Stimulated activated CD4-positive, alpha-beta T cell treated with anti-CD3 and anti-CD28 coated beads, Interleukin-2, amount 100 ng/mL, for 48 hours (primary cell): ENCODE measurements at places on chromosomes 5 and 9.

DNA sequence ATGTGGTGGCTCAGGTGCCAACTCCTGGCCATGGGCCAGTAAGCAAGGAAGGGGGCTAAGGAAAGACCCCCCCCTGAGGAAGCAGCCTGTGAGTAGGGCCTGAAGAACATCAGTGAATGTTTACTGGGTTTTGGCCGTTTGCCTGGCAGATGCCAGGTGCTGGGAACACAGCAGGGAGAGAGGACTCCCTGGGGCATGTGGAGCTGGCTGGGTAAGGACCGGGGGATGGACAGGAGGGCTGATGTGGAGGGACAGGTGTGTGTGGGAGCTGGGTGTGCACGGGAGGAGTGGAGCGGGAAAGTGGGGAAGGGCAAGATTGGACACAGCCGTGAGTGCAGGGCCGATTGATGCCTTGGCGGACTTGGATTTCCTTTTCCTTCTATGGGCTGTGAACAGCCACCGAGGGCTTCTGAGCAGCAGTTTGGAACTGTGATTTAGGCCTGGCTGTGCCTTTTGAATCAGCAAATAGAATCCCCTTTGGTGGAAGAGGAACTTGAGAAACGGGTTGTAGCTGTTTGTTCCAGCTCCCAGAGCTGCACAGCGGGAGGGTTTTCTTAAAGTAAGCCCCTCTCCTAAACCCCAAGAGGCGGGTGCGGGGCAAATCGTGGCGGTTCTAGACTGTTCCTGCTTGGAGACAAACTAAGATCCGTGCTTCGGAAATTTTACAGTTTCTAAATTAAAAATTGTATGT is 3.1 kb downstream of the HMCN2 start:
- DNase-seq: no peak

- no peak for DNase-seq
These were observed 48.2 kb downstream of the SLC1A3 start for GRCh38 chr5:36654564-36654963.

- DNase-seq: no peak
These were observed 440.5 kb upstream of the TLE4 start for GRCh38 chr9:79131246-79131774.

DNA sequence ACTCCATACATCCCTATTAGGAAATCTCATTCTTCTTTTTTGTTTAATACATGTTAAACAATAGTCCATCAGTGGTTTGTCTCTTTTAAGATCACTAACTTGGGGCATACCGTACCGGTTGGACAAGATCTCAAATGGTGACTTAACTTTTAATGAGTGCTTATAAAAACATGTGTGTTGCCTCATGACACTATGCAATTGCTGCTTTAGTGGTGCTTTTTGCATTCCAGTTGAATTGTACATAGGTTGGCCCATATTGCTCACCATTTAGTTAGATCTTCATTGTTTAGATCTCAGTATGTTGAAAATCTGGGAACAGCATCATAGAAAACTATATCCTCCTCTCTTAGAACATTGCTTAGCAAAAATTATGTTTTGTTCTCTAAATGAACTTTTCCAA is 17.8 kb downstream of the C9orf85 start:
- DNase-seq: no peak

DNA sequence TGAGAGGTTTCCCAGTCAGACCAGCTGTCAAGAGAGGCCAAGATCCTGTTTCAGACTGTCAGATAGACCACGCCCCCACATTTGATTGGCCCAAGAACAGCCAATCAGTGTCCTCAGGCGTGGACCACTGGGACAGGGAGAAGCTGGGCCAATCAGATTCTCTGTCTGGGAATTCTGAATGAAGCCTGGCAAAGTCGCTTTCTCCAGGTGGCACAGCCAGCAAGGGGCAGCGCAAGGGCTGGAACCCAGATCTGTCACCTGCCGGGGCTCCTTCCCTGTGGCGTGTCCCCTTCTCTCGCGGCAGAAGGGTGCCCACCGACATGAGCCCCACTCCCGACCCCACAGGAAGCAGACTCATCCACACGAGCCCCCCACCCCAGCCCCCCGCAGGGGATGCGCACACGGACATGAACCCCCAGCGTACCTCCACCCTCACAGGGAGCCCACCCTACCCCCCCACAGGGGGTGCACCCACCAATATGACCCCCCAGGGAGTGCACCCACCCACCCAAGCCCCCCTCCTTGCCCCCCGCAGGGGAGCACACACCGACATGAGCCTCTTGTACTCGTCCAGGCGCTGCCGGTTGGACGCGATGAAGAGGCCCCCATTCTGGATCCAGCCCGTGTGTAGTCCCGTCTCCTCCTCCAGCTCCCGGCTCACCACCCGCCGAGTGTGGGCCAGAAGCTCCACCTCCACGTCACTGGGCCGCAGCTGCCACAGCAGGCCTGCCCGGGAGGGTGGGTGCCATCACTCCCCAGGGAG is 6.1 kb downstream of the SARDH start:
- DNase-seq: no peak

- no peak for DNase-seq
These were observed 65.2 kb upstream of the ADRA1B start for GRCh38 chr5:159851053-159851452.

GRCh38 chr5:40401284-40402006 is 278.3 kb upstream of the PTGER4 start:
- DNase-seq: no peak

- no peak for DNase-seq
These were observed 6.6 kb downstream of the POC5 start for GRCh38 chr5:75710637-75711036.
